Central memory CD8-positive, alpha-beta T cell (primary cell): ENCODE measurements at places on chromosomes 1 and 21.

- peaks cover 15% of the 10 kb centered on the region for H3K27me3 ChIP-seq
- DNase-seq = no peak
- peaks cover 1% of the 10 kb centered on the region for H3K36me3 ChIP-seq
- H3K4me1 ChIP-seq = no peaks in the 10 kb centered on the region
- no peak overlapping the region for H3K4me3 ChIP-seq
Measured at GRCh38 chr1:65469126-65469888, 48.8 kb downstream of the LEPR start.

DNA sequence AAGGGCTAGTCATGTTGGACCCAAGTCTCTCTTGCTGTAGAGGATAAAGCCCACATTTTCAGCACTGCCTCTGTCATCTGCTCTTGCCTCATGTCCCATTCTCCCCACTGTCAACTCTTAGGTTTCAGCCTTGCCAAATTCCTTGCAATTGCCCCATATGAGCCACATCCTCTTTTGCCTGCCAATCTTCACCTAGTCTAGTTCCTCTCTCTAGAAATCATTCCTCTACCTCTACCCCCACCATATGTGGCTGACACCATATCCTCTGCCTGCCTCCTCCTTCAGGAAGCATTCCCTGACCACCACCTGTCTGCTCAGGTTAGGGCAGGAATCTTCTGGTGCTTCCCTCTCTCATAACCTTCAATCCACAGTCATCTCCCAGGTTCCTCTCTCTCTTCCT, 38.2 kb downstream of the SLC9A1 start:
- no peak for DNase-seq
- no peaks in the 10 kb centered on the region for H3K27me3 ChIP-seq
- peak overlapping the region; percentile 0 for H3K27ac ChIP-seq
- H3K4me1 ChIP-seq = peaks cover 22% of the 10 kb centered on the region
- no peak overlapping the region for H3K4me3 ChIP-seq

DNA sequence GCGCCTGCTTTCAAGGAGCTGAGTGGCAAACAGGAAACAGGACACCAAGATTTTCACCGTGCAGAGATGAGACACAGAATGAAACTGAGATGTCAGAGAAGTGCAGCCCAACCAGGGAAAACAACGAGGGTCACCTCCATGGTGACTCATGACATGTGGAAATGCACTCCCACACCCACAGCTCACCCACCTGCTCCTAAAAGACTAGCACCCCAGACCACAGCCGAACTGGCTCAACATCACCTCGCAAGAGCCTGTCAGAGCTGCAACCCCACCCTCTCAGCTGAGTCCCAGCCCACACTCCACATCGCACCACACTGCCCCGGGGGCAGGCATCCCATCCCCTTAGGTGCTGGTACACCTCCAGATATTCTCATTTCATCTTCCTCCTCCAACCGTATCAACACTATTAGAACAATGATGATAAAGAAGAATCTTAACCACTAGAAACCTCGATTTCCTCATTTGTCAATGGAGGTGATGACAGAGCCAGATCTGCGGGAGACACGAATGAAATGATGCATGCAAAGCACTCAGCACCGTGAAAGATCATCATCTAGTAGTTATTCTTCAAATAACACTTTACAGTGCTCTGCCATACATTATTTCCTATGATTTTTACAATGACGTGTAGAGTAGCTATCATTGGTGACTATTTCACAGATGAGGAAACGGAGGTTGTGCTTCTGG, 103.2 kb downstream of the DMRTB1 start:
- H3K36me3 ChIP-seq = no peaks in the 10 kb centered on the region
- H3K27me3 ChIP-seq = no peaks in the 10 kb centered on the region
- peak; percentile 32 for DNase-seq
- peak overlapping the region; percentile 77 for H3K4me3 ChIP-seq

DNA sequence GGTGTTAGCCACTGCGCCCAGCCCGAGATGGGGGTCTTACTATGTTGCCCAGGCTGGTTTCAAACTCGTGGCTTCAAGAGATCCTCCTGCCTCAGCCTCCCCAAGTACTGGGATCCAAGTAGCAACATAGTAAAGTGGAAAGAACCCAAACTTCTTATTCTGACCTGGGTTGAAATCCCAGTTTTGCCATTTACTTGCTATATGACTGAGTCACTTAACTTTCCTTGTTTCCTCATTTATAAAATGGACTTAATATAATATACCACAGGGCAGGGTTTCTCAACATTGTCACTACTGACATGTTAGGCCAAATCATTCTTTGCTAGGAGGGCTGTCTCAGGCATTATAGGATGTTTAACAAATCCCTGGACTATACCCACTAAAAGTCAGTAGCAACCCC, 6.7 kb downstream of the PFDN2 start:
- no peak for DNase-seq
- no peak overlapping the region for H3K4me3 ChIP-seq
- H3K27me3 ChIP-seq = no peaks in the 10 kb centered on the region
- H3K27ac ChIP-seq = peak overlapping the region; percentile 3
- peaks cover 7% of the 10 kb centered on the region for H3K36me3 ChIP-seq

DNA sequence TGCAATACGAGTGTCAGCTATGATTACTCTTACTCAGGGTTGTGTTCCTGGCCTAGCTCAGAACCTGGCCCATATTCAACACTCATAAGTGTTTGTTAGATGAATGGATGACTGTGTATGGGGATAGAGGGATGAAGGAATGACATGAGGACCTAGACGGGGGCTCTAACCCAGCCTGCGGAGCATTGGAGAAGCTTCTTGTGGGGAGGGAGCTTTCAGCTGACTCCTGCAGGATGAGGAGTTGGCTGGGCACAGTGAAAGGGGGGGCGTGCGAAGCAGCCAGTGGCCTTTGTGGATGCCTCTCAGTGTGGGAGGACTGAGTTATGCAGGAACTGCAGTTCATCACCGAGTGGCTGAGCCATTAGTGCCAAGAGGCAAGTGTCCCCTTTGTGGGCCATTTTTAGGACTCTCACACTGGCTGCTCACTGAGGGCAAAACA, 1.2 kb upstream of the EXTL1 start:
- H3K4me3 ChIP-seq = no peak overlapping the region
- H3K27ac ChIP-seq = no peak overlapping the region
- no peaks in the 10 kb centered on the region for H3K36me3 ChIP-seq
- peaks cover 7% of the 10 kb centered on the region for H3K27me3 ChIP-seq
- H3K4me1 ChIP-seq = no peaks in the 10 kb centered on the region
- no peak for DNase-seq

- DNase-seq = no peak
- no peak overlapping the region for H3K27ac ChIP-seq
- peaks cover 33% of the 10 kb centered on the region for H3K4me1 ChIP-seq
- H3K4me3 ChIP-seq = no peak overlapping the region
- no peaks in the 10 kb centered on the region for H3K27me3 ChIP-seq
Measured at GRCh38 chr1:39416609-39417008, 74.8 kb upstream of the BMP8A start.

- no peaks in the 10 kb centered on the region for H3K27me3 ChIP-seq
- H3K27ac ChIP-seq = peak overlapping the region; percentile 26
- no peak overlapping the region for H3K4me3 ChIP-seq
- peaks cover 34% of the 10 kb centered on the region for H3K36me3 ChIP-seq
- DNase-seq = no peak
- H3K4me1 ChIP-seq = peaks cover 39% of the 10 kb centered on the region
Measured at GRCh38 chr1:150159550-150159949, 9.8 kb downstream of the PLEKHO1 start.

GRCh38 chr1:157404614-157405013, 147.7 kb downstream of the FCRL5 start:
- peaks cover 57% of the 10 kb centered on the region for H3K27me3 ChIP-seq
- H3K36me3 ChIP-seq = no peaks in the 10 kb centered on the region
- H3K4me3 ChIP-seq = no peak overlapping the region
- H3K4me1 ChIP-seq = peaks cover 4% of the 10 kb centered on the region

DNA sequence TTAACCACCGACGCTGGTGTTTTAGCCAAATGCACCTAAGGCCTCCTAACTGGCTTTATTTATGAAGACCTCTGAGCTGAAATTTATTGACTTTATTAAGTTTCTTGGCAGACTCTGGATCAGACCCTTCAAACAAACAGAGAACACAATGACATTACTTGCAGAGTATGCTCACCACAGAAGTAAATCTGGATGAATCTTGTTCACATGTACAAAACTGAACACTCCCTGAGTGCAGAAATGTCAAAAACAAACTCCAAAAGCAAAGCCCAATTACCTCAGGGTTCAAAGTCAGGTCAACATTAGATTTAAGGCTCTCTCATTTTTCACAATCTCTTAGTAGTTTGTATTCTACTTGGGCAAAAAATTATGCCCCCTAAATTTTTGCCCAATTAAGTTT, 218.6 kb downstream of the SLC45A1 start:
- H3K27me3 ChIP-seq = no peaks in the 10 kb centered on the region
- no peak overlapping the region for H3K4me3 ChIP-seq

GRCh38 chr1:245298781-245299180, 144.0 kb downstream of the KIF26B start:
- no peak overlapping the region for H3K4me3 ChIP-seq
- H3K27me3 ChIP-seq = peaks cover 15% of the 10 kb centered on the region

DNA sequence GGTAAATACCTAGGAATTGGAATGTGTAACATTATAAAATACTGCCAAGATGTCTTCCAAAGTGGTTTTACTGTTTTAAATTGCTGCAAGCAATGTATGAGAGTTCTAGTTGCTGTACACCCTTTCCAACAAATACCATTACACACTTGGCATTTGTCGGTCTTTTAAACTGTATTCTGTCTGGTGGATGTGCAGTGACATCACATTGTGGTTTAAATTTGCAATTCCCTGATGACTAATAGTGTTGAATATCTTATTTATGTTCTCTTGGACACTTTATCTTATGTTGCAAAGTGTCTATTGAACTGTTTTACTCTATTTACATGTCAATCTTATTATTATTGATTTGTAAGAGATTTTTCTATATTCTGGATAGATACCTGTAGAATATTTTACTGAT, 561.2 kb upstream of the B3GALT2 start:
- no peak overlapping the region for H3K4me3 ChIP-seq
- DNase-seq = no peak
- peaks cover 10% of the 10 kb centered on the region for H3K27me3 ChIP-seq
- no peaks in the 10 kb centered on the region for H3K36me3 ChIP-seq
- no peaks in the 10 kb centered on the region for H3K4me1 ChIP-seq

GRCh38 chr1:10353282-10353681, 45.6 kb upstream of the PGD start:
- no peak for DNase-seq
- peaks cover 27% of the 10 kb centered on the region for H3K36me3 ChIP-seq
- H3K4me1 ChIP-seq = no peaks in the 10 kb centered on the region
- no peak overlapping the region for H3K4me3 ChIP-seq
